ENCODE measurements at places on chromosomes 2 and 18.

- no peak for DNase-seq
Measured at GRCh38 chr2:23916727-23917405, 10.1 kb downstream of the ATAD2B start.

GRCh38 chr2:134705861-134706586 lies 12.8 kb downstream of the TMEM163 start:
- DNase-seq = no peak

DNA sequence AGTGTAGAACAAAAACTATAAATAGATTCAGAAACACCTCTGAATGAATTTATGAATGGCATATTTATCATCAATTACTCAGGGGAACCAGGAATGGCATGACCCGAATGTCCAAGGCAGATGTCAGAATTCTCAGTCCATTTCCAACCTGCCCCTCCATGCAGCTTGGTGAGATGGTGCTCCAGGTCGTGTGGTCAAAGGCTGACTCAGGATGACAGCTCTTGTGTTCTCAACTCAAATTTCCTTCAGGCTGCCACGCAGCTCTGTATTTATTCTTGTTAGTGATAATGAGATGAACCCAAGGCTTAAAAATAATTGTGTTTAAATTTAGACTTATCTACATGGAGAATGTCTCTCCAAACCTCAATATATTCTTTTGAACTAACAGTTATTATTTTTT lies 146.9 kb downstream of the METTL4 start:
- DNase-seq = no peak

DNA sequence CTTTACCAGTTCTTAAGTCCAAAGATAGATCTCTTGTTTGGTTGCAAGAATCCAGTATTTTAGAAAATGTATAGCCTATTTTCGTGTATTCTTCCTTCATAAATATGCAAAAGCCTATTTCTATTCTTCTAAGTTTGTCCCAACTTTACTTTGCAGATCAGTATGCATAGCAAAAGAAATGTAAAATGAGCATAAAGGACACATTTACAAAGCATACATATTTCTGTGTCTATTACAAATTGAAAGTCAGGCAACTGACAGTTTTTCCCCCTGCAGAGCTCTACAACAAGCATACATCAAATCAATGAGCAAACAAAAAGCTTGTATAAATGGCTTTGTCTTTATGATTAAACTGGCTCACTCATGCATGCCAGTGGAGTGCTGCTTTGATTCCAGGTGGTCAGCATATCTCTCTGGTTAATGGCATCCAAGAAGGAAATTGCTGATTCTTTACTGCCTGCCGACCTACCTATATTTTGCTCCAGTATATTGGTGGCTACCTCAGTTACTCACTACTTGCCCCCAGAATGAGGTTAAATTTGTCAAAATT lies 10.0 kb upstream of the VPS54 start:
- DNase-seq = no peak

- DNase-seq = no peak
Measured at GRCh38 chr2:19505-19904, 26.8 kb downstream of the FAM110C start.

- no peak for DNase-seq
Measured at GRCh38 chr18:8952174-8952573, 150.3 kb upstream of the NDUFV2 start.

DNA sequence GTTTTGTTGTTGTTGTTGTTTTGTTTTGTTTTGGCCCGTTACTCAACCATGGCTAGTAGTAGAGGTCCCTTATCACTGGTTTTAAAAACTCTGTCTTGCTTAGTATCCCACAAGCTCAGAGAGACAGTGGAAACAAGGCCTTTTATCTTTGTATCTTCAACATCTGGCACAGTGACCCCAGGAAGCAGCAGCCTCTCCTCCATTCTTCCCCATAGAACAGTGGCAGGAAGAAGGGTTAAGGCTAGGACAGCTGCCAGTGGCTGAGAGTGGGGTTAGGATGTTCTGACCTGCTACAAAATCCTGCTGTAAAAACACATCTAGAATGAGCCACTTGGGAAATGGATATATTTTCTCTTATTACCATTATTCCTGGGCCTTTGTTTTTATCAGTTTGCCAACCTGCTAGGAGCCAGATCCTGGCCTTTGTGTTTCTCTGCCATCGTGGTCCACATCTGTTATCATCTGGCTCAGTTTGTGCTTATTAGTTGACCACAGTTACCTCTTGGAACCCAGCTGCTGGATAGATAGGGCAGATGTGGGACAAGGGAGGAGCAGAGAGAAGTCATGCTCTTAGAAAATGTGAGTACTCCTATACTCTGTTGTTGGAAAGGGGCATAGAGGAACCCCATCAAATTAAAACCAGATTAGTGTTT lies 246.8 kb downstream of the AGPS start:
- no peak for DNase-seq

GRCh38 chr2:126810001-126810400 lies 88.7 kb upstream of the TEX51 start:
- DNase-seq = no peak

DNA sequence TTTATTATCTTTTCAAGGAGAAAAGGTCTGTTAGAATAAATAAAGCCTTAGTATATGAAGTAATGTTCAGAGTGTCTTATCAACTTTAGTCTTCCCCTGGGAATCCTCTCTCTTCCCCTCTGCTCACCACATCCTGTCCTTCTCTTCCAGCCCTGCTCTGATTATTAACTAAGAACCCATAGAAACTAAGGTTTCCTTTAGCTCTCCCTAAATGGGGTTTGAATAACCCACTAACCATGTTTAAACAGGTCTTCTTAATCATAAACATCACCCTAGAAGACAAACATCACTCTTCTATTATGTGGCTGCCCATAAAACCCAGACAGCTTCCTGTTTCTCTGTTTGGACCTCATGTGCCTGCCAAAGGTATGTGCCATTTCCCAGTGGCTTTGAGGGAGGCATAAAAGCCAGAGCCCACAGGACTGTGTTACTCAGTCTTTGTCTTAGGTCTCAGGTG lies 50.1 kb downstream of the SLC14A1 start:
- no peak for DNase-seq

DNA sequence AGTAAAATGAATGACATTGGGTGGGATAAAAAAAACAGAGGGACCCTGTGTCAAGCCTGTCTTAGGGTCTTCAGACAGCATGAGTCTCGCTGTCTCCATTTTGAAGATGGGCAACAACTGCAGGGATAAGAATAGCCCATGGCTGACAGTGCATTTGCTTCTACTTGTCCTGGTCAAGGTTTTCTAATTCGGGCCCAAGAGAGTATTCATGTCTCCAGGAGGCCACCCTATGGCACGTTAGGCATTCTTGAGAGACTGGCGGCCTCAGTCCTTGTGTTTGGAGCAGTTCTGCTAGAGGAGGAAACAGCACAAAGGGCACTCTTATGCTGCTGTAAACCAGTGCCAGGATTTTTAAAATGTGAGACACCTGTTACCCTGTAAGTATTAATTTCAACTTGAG lies 9.5 kb upstream of the MYL1 start:
- no peak for DNase-seq

DNA sequence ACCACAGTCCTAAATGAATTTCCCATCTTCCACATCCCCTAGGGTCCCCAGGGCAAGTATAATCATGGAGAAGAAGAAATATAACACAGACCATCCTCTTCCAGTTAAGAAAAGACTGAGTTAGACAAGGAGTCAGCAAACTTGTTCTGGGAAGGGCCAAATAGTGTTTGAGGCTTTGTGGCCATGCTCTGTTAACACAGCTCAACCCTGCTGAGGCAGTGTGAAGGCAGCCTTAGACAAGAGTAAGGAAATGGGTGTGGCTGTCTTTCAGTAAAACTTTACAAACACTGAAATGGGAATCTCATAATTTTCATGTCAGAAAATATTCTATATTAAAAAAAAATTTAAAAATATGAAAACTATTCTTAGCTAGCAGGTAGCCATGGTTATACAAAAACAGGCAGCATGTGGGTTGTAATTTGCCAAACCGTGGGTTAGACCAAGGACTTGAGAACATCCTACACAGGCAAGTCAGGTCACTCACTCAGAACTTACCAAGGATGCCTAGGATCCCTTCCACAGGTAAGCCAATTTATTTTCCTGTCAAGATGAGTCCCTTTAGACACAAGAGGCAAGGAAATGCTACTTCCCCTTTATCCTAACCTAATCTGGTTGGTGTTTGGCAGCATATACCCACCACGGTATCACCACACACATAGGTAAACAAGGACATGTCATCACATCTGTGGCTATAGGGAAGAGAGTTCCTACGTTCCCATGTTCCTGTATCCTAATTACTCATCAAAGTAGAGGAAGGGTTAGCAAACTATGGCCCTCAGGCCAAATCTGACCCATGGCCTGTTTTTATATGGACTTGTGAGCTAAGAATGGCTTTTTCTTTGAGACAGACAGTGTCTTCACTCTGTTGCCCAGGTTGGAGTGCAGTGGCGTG lies 31.9 kb downstream of the C2orf74 start:
- no peak for DNase-seq

- DNase-seq = no peak
Measured at GRCh38 chr2:109482361-109482861, 131.4 kb downstream of the SEPTIN10 start.

GRCh38 chr2:197647961-197648690 lies 27.3 kb downstream of the RFTN2 start:
- no peak for DNase-seq

DNA sequence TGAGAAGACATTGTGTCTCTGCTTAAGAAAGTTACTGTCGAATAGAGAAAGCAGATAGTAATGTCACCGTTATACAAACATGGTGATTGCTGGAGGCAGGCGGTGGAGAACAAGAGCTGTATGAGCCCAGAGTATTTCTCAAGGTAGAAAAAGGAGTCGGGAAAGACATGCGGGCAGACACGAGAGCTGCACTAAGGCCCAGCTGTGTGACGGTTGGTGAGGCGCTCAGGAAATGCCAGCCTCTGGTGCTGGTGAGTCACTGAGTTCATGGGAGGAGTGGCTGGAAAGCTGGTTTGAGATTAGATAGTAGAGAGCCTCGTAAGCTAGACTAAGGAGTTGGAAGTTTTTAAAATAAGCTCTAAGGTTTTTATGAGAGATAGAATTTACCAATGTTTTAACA lies 390.9 kb upstream of the TRIB2 start:
- DNase-seq = no peak

DNA sequence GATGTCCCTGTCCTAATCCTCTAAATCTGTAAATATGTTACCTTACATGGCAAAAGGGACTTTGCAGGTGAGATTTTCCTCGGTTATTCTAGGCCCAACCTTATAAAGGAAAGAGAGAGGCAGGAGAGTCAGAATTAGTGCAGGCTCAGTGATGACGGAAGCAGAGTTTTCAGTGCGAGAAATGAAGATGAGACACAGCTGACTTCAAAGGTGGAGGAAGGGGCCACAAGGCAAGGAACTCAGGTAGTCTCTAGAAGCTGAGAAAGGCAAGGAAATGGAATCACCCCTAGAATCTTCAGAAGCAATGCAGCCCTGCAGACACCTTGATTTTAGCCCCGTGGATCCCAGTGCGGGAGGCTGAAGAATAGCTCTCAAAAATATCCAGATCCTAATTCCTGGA lies 7.2 kb upstream of the LCLAT1 start:
- DNase-seq = no peak

DNA sequence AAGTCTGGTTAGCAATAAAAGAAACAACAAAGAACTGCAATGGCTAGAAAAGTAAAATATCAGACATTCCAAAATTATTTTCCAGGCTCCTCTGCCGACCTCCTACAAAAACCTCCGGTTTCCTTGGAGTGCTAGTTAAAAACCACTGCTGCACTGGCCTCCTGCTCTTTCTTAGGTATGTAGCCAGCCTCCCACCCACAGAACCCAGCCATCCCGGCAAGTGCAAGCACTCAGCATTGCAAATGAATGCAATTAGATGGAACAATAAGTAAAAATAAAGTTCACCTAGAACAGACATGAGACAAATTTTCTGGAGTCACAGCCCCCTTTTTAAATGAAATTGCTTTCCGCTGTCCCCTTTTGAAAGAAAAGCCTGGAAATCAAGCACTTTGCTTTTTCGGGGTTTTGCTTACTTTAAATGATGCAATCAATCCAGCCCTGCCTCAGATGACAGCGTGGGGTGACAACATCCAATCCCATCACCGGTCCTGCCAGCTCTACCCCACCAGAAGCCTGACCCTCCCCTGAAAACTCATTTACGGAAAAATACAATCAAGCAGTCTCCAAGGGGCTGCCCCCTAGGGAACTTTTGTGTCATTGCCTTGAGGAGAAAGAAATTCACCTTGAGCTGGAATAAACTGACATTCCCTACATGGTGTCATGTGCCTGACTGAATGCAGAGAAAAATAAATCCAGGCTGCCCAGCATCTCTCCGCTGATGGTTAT lies 199.8 kb downstream of the EPHA4 start:
- no peak for DNase-seq

- no peak for DNase-seq
Measured at GRCh38 chr18:79588636-79589481, 90.7 kb upstream of the CTDP1 start.

DNA sequence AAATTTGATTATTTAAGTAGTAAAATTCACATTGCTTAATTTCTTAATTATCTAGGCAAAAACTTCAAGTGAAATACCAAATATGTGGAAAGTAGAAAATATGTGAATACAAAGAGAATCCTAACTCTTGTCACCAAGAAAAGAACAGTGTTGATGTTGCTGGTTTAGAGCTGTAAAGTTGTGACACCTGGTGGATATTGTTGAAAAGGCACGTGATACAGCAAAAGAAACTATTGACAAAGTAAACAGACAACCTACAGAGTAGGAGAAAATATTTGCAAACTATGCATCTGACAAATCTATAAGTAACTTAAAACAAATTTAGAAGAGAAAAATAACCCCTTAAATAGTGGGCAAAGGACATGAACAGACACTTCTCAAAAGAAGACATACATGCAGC lies 25.6 kb upstream of the ZC3H15 start:
- no peak for DNase-seq

- no peak for DNase-seq
Measured at GRCh38 chr2:207223051-207223450, 57.3 kb upstream of the KLF7 start.

DNA sequence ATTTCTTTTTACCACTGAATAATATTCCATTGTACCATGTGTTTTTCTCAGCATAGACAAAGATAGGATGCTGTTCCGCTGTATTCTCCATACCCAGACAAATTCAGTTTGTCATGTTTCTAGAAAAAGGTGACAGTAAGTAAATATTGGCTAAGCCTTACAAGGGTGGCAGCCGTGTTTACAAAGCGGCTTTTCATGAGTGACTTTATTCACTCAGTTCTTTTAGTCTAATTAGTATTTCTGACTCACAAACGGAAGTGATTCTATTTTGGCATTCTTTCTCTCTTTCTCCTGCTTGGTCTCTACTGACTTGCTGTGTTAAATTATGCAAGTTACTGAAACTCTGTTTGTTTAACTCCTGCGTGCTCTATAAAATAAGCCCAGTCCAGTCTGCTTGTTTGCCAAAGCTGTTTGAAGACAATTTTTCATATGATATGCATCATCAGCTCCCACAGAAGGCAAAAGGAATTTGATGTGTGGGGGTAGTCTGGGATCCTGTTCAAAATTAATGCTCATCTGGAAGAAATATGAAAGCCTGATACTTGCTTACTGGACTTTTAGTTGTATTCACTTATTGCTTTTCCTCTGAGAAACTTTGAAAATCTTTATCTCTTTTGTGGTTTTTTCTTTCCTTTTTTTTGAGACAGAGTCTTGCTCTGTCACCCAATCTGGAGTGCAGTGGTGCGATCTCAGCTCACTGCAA lies 2.3 kb upstream of the PLEKHH2 start:
- peak; percentile 78 for DNase-seq

All from NCI-H1436 treated with DMSO at 0.1 percent for 48 hours (cell line).